Activated T-helper 9 cell treated with anti-CD3 and anti-CD28 coated beads, Interleukin-2, amount 50 U/mL, for 16 hours (primary cell): ENCODE measurements at places on chromosomes 11 and 22.

DNA sequence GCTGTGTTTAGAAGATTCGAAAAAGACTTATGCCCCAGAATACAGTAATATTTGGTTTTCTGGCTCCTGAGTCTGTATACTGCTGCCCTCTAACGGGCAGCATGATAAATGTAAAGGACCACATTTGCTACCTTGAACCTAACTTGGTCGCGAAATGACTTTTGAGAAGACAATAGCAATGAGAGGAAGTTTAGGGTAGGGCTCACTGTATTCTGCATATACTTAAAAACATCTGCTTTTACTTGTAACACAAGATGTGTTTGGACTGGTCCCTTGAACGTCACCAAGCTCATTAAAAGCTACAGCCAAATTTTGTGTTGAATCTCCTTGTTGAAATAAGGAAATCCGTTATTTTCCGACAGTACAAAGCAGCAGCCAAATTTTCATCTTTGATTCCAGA, 309.1 kb downstream of the SWAP70 start:
- DNase-seq = no peak

DNA sequence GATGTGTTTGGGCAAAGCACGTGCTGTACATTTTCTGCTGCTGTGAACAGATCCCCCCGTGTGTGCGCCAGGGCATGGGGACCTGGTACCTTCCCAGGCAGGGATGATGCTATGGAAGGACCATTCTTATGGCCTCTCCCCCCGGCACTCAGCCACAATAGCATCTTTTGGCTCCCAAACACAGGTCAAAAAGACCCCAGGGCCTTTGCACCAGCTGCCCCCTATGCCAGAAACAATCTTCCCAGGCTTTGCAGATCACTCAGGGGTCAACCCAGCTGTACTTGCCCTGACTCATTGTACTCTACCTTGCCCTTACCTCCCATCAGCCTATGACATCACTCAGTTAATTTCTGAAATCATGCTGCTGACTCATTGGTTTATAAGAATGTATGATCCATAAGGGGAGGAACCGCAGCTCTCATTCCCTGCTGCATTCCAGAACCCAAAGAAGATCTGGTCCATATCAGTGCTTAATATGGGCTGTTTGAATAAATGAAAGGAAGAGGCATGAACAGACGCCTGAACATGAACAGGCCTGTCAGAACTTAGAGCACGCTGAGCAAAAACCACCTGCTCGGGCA, 100.7 kb downstream of the CELSR1 start:
- no peak for DNase-seq

DNA sequence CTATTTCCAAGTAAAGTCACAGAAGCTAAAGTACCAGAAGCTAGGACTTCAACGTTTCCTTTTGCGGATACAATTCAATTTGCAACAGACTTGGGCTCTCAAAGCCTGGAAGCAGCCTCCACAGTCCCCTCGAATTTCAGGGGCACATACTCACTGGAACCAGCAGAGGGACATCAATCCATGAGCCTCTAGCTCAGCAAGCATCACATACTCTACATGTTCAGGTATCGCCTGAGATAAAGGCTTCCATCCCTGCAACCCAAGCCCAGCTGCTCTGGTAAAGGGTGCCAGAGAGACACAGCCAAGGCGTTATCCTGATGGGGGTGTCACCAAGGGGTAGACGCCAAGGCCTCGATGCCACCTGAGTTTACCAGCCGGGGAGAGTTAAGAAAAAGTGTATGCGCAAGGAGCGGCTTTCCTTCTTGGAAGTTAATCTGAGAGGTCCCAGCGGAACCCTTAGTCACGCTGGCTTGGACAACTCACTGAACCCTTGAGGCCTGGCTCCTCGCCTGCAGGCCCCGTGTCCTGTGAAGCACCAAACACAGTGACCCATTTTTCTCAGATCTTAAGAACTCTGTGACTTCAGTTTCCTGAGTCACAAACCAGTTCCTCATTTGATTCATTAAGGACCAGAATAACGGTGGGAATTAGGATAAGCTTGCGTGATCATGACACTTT, 13.0 kb downstream of the LTO1 start:
- DNase-seq = no peak

DNA sequence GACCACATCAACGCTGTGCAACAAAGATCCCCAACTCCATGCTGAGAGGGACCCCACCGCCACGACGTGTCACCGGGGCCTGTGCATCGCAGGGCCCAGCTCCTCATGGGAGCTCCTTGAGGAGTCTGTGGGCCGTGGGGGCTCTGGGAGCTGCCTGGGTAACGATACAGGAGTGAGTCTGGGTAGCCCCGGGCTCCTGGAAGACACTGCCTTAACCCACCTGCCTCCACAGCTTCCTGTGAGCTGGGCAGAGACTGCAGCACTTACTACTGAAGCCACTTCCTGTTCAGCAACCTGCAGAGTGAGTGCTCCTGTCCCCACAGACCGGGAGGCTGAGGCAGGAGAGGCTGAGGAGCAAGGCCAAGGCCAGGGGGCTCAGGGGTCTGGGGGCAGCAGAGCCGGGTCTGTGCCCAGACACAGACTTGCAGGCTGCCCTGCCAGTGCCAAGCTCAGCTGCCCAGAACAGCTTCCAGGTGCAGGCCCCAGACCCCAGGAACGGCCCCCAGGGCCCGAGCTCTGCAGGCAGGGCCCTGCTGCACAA, 226.7 kb downstream of the BRD1 start:
- DNase-seq = no peak

DNA sequence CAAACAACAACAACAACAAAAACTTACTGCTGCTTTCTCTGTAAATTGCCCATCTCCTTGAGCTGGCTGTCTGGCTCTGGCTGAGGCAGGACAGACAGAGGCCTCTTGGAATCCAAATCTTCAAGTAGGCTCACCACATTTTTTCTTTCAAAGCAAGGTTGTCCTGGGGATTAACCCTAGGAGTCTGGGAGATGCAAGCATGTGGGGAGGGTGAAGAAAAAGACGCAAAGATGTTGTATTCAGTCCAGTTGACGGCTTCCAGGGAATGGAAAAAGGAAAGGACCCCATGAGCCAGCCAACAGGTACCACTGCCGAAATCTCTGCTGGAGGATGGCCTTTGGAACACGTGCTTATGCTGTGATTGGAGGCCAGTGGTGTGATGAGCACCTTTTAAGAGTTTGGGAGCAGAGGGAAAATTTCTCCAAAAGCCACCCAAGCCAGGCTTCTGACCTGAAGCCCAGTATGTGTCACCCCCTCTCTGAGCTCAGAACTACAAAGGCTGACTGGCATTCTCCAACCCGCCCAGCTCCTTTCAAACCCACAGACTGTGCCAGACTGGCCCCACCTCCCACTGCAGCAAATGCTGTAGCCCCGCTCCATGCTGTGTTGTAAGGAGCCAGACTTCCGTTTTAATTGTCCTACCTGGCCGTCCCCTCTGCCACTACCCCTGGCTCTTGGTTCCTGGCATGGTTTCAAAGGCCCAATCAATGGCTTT, 10.8 kb downstream of the BLID start:
- no peak for DNase-seq

GRCh38 chr11:68924073-68924925, 20.6 kb downstream of the IGHMBP2 start:
- no peak for DNase-seq

DNA sequence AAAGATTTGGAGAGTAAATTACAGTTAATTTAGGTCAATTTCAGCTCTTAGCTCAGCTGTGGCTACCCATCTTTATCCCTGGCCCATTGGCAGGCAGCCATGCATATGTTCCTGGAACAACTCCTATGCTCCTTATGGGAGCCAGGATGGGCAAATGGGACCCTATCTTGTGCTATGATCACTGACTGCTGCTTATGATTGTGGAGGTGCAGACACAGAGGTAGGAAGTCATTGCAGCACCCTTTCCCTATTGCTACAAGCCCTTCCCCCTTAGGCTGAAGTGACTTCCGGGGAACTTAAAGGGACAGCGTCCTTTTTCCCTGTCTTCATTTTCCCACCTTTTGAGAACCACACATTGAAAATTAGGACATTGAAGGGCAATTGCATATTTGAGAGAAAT, 112.7 kb downstream of the FCHSD2 start:
- no peak for DNase-seq

- DNase-seq = no peak
Observed at GRCh38 chr11:83709434-83709833, 423.3 kb upstream of the CCDC90B start.

DNA sequence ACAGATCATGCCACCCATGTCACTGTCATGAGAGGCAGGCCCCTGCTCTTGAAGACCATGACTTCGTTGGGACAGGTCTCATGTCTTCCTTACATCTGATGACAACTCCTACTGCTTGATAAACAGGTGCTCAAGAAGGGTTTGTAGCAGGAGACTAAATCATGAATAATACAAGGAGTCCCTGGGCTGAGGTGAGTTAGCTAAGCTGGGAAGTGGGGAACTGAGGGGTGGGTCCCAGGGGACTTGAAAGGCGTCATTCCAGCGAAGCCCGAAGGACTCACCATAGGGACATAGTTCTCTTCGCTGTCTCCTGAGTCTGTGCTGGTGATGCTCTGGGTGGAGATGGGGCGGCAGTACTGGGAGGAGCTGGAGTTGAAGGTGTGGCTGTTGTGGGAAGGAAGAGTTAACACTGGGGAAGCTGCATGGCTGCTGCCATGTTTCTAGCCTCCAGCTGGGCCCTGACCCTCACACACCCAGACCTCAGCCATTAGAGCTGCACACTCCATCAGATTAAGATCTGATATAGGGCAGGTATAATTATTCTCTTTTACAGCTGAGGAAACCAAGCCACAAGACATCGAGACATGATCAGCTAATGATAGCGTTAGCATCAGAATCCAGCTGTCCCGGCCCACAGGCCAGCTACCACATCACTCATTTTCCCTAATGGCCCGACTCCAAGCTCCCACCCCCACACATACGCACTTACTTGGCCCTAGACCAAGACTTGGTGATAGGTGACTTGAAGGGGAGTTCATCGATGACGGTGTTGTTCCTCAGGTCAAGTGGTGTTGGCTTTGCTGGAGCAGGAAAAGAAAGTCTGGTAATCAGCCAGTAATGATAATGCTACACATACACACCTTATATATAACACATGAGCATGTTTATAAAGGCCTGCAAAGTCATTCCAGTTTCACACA, 32.9 kb downstream of the USP35 start:
- DNase-seq = no peak
